A549 (cell line): ENCODE measurements at places on chromosomes 12 and 14. TPM values are rescaled to one million over a fixed set of nuclear protein-coding genes. Genes with fewer than 3 reads are reported as not detected.

Gene PLCZ1
- not detected in 3 replicates for polyA plus RNA-seq

Gene MYL2
- polyA plus RNA-seq, result not detected in 3 replicates

Gene KRT78
- 0.12 TPM in 2 of 3 replicates, not detected in the other for polyA plus RNA-seq

Gene FBLN5
- polyA plus RNA-seq, result 1.3 to 1.8 TPM (median 1.5 TPM) in 3 replicates

Gene CHST11
- polyA plus RNA-seq, result 19.2 to 21.2 TPM (median 20.2 TPM) in 3 replicates

Gene MIP
- polyA plus RNA-seq, result not detected in 3 replicates

Gene MGST1
- 869 to 949 TPM (median 919 TPM) in 3 replicates for polyA plus RNA-seq

Gene TAS2R7
- not detected in 3 replicates for polyA plus RNA-seq

Gene TIGAR
- 24.5 to 30.6 TPM (median 25.2 TPM) in 3 replicates for polyA plus RNA-seq

Gene SLC25A47
- not detected in 3 replicates for polyA plus RNA-seq

Gene IL22
- not detected in 3 replicates for polyA plus RNA-seq

Gene PIANP
- 0.30 to 0.56 TPM (median 0.45 TPM) in 3 replicates for polyA plus RNA-seq

Gene CISTR
- not detected in 3 replicates for polyA plus RNA-seq

Gene PZP
- not detected in 3 replicates for polyA plus RNA-seq

Gene CAPZA3
- not detected in 3 replicates for polyA plus RNA-seq
